ENCODE measurements at places on chromosomes 11 and 22. TPM values are rescaled to one million over a fixed set of nuclear protein-coding genes. Genes with fewer than 3 reads are reported as not detected.
A peak's percentile ranks its signal among the peaks of the same experiment; 100 is the strongest.

The OR10A2 gene
- total RNA-seq, result not detected

The OR4A16 gene
- total RNA-seq, result not detected

The APOA5 gene
- not detected for total RNA-seq

The GRK2 gene
- total RNA-seq, result 62.3 TPM

The RAB3IL1 gene
- total RNA-seq, result 3.6 TPM

GRCh38 chr22:43399338-43399979 lies 12.4 kb upstream of the MPPED1 start:
- no peak for DNase-seq

GRCh38 chr22:48980409-48980808 lies 847.3 kb downstream of the BRD1 start:
- DNase-seq, result no peak

- peak; percentile 50 for DNase-seq
These were observed 31.7 kb downstream of the FAM181B start for GRCh38 chr11:82701847-82702520.

- DNase-seq, result no peak
These were observed 27.5 kb upstream of the CALCB start for GRCh38 chr11:15045891-15046290.

DNA sequence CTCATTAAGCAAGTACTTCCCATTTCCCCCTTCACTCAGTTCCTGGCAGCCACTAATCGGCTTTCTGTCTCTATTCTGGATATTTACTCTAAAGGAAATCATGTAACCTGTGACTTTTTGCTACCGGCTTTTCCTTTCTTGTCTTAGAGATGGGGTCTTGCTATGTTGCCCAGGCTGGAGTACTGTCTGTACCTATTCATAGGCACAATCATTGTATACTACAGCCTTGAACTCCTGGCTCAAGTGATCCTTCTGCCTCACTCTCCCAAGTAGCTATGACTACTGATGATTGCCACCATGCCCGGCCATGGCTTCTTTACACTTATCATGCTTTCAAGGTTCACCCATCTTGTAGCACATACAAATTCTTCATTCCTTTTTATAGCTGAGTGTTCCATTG lies 12.4 kb downstream of the SLC25A17 start:
- no peak for DNase-seq

- DNase-seq, result no peak
These were observed 96.9 kb upstream of the ANO1 start for GRCh38 chr11:69981119-69981784.

DNA sequence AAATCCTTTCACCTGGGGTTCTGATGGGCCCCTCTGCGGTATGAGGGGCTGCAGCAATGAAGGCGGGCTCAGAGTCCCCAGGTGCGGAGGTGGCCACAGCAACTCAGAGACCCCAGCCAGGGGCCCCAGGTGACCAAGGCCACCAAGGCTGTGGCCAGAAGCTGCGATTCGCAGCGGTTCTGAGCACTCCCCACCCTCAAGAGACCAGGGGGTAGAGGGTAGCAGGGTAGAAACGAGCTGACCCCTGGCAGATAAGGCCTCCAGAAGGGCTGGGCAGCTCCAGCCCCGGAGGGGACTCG lies 948 bp downstream of the TNKS1BP1 start:
- DNase-seq, result no peak

DNA sequence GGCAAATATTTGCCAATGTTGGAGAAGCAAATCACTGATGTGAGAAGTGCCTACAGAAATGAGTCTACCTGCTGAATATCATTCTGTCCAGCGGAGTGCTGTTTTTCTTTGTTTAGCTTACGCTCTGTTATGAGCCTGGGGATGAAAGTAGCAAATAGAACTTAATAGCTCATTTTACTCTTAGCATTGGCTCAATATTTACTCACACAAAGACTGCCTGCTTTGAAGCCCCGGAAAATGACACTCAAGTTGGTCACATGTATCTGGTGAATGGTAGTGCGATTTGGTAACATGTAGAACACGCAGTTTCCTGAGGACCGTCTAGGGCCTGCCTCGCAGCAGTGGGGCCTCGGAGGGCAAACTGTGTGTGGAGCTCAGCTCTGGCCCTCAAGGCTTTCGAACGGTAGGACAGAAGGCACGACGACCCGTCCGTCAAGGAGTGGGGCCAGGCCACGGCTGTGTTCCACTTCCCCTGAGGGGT lies 38.9 kb downstream of the TBC1D22A start:
- no peak for DNase-seq

- peak; percentile 65 for DNase-seq
These were observed at the start of gene MCAM for GRCh38 chr11:119316729-119317591. Gene MCAM, minus strand, starts transcription at chr11:119317130. Its CDS starts 29 bp downstream, at chr11:119317101.

DNA sequence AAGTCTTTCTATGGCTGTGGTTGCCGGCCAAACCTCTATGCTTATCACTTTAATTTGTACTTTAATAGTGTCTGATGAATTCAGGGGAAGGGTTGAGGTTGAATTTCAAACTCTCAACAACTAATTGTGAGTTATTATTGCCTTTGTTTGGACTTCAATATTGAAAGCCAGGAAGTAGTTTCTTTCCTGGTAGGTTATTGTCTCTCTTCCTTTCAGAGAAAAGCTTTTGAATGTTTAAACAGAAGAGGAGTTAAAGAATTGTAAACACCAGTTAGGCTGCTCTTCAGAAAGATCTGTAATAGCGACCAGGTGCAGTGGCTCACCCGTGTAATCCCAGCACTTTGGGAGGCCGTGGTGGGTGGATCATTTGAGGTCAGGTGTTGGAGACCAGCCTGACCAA lies 22.2 kb downstream of the NNMT start:
- DNase-seq, result peak; percentile 69

- no peak for DNase-seq
These were observed 23.4 kb upstream of the CREB3L1 start for GRCh38 chr11:46254133-46254491.

DNA sequence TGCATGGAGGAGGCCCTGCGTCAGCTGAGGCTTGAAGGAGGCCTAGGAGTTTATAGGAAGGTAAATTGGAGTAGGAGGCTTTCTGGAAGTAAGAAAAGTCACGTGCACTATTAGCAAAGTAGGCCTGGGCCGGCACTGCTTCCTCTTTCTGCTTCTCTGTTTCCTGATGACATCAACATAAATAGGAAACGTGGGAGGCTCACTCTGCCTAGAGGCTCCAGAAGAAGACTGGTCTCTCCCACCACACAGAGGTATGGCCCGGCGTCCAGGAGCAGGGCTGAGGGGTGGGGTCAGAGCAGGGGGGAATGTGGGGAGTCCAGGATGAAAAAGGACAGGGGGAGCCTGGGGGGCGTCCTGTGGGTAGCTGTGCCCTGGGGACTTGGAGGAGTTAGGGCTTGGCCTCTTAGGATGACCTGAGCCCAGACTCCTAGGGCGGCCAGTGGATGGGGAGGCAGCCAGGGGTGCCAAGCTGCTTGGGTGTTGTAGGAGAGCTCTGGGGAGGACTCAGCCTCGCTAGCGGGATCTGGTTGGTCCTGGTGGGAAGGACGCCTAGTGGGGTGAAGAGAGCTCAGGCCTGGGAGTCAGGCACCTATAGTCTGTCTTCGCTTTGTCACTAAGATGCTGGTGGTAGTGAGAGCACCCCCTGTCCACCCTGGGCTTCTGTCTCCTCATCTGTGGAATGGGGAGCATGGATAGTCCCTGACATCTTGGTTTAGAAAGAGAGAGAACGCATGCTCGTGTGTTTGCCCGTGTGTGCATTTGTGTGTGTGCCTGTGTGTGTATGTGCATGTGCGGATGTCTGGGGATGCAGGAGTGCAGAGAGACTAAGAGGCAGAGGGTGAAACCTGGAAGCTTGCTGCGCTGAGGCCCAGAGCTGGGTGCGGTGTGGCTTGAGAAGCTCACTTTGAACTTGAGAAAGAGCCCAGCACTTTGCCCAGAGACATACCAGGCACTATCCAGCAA lies at the start of gene CSF2RB:
Gene CSF2RB (plus strand): TSS at position 202 of the 963 bp plus-strand sequence. CDS start 8,580 bp downstream, outside the sequence.
- DNase-seq, result peak; percentile 78

GRCh38 chr11:123799438-123799837 lies 6.7 kb downstream of the OR6M1 start:
- DNase-seq, result no peak

GRCh38 chr22:40367342-40367741 lies 3.1 kb upstream of the SGSM3 start:
- no peak for DNase-seq

- no peak for DNase-seq
These were observed 71.9 kb downstream of the MICAL2 start for GRCh38 chr11:12182302-12182675.

GRCh38 chr11:72523991-72524390 lies 89.7 kb upstream of the CLPB start:
- DNase-seq, result no peak

DNA sequence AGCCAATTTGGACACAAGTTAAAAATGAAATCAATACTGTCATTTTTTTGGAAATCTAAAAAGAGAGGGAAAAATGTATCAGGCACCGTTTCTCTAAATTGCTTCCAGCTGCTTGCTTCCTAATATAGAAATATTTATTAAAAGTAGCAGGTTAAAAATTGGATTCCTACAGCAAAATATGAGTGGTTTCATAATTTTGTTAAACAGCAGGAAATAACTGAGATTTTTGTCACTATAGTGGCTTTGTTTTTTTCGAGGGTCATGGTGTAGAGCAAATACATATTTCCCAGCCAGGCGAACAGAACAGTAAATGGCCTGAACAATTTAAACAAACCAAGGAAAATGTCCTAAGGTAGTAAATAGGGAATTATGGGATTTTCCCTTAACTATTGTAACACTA lies 159.7 kb downstream of the DDX10 start:
- DNase-seq, result peak; percentile 72

GRCh38 chr11:33211153-33211552 lies 46.0 kb upstream of the HIPK3 start:
- no peak for DNase-seq

DNA sequence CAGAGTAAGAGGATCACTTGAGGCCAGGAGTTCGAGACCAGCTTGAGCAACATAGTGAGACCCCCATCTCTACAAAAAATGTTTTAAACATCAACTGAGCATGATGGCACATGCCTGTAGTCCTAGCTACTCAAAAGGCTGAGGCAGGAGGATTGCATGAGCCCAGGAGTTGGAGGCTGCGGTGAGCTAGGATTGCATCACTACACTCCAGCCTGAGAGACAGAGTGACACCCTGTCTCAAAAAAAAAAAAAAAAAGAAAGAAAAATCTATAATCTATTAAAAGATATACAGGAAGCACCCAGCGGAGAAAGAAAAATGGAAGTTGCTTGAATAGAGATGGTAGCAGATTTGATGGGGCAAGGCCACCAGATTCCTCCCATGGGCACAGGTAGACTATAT lies 61.8 kb downstream of the FAM83F start:
- DNase-seq, result no peak

DNA sequence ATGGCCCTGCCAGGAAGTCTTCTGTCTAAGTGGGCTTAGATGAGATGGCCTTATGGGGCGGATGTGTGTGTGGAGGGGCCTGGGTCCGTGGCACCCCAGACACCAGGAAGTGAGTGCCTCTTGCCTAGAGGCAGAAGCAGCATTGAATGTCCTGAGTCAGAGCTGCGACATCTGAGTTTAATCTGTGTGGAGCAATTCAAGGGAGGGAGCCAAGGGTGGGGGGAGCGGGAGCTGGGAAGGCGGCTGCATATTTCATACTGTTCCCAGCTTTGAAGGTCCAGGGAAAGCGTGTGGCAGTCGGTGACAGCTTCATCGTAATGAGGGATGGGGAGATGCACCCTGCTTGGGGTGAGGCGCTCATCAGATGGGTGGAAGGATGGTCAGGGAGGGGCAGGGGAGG lies 73.5 kb upstream of the THY1 start:
- no peak for DNase-seq

GRCh38 chr11:69122630-69123431 lies 32.9 kb upstream of the SMIM38 start:
- peak; percentile 64 for DNase-seq

DNA sequence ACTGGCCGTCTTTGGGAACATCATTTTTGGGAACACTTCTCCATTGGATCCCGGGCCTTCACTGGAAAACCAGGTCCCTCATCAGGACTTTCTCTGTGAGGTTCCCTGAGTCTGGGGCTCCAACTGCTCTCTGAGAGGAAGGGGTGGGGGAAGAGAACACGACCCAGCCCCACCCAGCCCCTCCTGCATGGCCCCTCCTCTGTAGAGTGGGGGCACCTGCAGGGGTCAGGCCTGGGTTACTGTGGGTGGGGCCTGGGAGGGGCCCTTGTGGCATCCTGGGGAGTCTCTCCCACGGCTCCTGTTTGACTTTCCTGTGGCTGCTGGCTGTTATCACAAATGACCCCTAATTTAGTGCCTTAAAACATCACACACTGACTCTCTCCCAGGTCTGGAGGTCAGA lies 36.3 kb downstream of the IGLL5 start:
- DNase-seq, result no peak

DNA sequence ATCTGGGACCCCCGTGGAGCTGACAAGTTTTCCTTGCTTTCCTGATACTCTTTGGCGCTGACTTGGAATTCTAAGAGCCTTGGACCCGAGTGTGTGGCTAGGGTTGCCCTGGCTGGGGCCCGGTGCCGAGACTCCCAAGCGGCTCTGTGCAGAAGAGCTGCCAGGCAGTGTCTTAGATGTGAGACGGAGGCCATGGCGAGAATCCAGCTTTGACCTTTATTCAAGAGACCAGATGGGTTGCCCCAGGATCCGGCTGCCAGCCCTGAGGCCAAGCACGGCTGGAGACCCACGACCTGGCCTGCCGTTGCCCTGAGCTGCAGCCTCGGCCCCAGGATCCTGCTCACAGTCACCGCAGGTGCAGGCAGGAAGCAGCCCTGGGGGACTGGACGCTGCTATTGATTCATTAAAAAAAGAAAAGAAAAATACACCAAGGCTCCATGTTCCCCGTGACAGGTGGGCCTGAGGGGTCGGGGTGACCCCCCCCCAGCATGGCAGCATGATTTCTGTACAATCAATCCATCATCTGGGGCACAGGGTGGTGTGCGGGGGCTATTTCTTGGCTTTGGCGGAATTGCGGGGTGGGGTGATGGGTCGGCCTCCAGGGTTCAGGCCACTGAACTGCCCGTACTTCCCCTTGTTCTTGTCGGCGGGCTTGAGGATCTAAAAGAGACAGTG lies 3.5 kb downstream of the PPP1CA start:
- DNase-seq, result no peak
